ENCODE measurements at places on chromosomes 5 and 9.

DNA sequence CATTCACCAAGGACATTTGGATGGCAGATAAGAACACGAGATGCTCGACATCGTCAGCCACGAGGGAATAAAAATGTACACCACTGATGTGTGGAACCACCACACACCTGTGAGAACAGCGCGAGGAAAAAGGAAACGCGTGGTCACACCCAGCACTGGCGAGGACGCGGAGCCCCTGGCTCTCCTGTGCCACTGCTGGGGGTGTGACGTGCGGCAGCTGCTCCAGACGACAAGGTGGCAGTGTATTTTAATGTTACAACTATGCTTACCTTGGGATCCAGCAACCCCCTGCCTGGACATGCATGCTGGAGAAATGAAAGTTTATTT is 13.6 kb upstream of the CEP72 start:
- DNase-seq: no peak

DNA sequence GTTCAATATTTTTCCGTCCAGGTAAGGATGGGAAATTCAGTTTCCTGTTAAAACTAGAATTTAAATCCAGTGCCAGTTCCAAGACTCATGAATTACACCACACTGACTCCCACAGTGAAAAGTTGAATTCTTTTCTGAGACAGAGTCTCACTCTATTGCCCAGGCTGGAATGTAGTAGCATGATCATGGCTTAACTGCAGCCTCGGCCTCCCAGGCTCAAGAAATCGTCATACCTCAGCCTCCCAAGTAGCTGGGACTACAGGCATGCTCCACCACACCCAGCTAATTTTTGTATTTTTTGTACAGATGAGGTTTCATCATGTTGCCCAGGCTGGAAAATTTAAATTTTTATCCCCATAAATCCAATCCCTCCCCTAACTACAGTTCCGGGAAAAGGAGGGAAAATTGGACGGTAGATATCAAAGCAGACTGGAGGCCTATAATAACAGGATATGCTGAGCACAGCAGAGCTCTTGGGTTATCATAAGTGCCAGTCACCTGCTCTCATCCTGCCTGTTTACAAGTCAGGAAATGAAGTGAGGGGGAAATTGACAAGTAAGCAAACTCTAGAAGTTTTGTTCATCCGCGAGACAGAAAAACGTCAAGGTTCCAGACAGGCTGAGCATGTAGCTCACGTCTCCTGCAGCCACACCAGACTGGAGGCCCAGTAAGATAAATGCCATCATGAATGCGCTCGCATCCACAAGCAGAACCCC is 105.7 kb downstream of the UGCG start:
- peak; percentile 4 for DNase-seq

DNA sequence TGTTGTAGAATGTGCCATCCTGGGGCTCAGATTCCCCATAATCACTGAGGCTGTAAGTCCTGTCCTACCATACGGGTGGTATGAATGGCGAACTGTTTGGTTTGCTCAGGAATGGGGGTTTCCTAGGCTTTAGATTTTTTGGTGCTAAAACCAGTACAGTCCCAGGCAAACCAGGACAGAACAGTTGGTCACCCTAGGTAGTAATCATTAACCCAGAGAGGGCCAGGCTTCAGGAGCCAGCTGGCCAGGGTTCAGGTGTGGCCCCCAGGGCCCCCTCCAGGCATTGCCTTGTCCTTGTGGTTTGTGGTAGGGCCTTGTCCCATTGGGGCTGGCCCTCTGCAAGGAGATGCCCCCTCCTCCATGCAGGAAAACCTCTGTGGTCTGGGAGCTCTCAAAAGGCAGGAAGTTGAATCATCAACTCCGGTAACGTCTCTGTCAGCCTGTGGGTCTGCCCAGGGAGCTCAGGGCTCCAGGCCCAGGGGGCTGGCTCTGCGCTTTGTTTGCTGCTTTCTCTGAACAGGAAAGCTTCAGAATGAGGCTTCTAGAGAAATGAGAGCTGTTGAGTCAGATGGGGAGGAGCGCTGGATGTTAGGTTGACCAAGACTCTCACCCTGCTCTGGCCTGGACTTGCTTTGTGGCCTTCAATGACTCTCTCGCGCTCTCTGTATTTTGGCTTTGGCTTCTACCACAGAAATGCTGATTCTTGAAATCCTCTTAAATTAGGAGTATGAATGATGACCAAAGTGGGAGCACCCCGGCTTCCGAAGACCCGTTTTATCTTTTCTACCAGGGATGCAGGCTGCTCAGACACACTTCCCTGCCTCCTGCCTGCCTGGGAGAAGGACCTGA is 22.2 kb upstream of the JADE2 start:
- DNase-seq: peak; percentile 63

DNA sequence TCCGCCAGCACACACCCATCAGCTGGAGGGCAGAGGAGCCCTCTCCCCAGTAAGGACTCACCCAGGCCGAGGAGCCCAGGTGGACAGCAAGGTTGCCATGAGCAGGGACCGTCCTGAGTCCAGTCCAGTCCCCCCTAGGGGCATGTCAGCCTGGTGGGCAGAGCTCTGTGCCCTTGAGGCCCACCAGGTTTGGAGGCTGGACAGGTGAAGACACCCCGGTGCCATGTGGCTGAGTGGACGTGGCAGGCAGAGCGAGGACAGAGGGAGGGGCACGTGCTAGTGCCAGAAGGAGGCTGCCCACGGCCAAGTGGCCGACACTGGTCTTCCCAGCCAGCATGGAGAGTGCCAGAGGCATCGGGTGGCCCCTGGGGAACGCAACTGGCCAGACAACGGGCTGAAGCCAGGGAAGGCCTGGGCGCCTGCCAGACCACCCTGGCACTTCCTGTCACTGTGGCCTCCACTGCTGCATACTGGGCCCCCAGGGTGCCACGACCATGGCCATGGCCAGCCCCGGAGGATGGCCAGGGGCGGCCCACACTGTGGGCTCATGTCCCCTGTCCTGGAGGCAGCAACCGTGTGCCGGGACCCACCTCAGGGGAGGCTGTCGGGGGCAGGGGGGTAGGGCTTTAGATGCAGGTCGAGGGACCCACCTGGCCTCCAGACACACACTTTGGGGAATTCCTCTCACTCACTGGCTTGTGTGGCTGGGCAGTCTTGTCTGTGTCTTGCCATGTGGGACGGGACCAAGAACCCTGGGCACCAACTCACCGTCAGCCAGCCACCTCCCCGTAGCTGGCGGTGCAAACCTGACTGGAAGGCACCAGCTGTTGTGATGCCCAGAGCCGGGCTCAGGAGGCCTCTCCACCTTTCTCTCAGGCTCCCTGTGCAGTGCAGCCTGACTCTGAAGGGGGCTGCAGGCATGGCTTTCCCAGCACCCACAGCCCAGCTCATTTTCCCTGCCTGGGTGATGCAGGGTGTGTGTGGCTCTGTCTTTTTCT is 42.3 kb upstream of the LPCAT1 start:
- DNase-seq: no peak

- peak; percentile 30 for DNase-seq
Measured at GRCh38 chr5:132065351-132065937, 5.0 kb downstream of the IL3 start.

GRCh38 chr5:119176785-119177184 is 105.9 kb downstream of the DMXL1 start:
- DNase-seq: no peak

DNA sequence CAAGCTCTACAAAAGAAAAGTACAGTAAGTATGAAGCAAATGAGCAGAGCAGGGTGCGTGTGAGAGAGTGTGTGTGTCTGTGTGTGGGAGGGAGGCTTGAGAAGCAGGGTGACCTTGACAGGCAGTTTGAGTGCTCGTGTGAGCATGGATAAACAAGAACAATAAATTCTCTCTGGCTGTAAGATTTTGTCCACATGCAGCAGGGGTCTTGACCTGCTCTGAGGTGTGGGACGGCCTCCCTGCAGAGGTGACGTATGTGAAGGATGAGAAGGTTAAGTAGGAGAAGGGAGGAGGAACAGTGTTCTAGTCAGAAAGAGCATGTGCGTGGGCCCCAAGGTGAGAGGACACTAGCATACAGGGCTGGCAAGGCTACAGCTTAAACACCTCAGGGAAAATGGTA is 49.0 kb downstream of the SPTLC1 start:
- DNase-seq: no peak

GRCh38 chr5:80703747-80704146 is 49.0 kb upstream of the DHFR start:
- no peak for DNase-seq

DNA sequence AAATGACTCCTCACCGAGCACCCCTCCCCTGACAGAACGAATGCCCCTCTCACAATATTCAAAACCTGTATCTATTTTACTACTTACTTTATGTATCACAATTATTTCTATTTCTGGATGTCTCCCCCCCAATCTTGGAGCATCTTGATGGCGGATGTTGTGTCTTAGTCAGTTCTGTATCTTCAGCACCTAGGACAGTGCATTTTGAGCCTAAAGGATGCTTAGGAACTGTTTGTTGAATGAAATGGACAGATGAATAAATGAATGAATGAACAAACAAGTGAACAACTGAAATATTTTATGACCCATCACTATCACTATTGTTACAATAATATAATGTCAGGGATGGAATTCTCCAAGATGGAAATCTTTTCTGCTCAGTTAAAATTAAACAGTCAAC is 295.7 kb downstream of the DNAH5 start:
- DNase-seq: no peak

DNA sequence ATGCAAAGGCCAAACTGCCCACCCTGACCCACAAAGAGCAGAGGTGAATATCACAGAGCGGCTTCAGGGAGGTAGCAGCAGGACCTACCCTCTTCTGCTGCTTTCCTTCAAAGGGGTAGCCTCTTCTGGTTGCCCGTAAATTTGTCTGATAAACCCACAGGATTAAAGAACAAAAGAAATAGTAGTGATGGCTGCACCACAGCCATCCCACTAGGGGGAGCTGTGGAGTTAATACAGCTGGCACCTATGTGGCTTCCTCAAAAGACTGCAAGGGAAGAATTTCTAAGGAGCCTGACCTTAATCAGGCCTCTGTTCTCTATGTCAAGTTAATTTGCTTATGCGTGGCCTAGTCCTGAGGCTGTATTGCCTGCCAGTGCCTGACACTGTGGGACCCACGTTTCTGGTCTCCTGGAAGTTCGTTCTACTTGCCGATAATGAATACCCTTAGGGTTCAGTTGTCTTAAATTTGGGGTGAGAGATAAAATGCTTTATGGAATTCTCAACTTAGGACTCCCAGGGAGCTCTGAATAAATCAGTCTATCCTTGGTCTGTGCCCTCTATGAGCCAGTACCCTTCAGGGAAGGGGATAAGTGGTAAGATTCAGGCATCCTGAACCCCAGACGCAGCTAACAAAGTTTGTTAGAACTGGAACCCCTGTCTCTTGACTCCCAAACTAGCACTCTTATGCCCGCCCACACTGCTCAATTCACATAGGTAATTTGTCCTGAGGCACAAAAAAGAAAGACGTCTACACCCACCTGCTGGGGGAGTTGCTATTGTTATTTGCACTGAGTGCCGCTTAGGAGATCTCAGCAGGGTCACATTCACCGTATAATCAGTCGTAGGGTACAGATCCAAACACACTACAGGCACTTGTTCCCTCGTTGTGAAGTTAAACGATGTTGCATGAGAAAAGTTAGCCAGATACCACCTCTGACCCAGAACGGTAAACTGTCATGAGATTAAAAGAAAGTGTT is 77.1 kb downstream of the SUSD1 start:
- DNase-seq: peak; percentile 39

GRCh38 chr9:137977571-137978261 is 100.1 kb downstream of the CACNA1B start:
- no peak for DNase-seq

DNA sequence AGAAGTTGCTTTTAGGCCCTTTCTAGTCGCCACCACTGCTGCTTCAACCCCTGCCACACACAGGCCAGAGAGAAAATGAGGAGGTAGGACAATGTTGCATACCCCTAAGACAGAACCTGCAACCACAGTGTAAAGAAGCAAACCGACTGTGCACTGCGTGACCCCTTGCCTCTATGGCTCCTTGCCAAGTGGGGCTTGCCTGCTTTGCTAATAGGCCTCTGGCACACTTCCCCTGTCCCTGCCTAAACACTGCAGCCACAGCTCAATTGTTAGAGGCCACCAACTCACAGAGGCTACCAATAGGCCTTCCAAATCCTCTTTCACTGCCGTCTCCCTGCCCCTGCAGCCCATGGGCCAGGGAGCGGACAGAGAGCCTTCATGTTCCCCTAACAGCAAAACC is 280.1 kb downstream of the CDH10 start:
- DNase-seq: no peak

- no peak for DNase-seq
Measured at GRCh38 chr9:69131682-69132081, 42.4 kb upstream of the TJP2 start.

DNA sequence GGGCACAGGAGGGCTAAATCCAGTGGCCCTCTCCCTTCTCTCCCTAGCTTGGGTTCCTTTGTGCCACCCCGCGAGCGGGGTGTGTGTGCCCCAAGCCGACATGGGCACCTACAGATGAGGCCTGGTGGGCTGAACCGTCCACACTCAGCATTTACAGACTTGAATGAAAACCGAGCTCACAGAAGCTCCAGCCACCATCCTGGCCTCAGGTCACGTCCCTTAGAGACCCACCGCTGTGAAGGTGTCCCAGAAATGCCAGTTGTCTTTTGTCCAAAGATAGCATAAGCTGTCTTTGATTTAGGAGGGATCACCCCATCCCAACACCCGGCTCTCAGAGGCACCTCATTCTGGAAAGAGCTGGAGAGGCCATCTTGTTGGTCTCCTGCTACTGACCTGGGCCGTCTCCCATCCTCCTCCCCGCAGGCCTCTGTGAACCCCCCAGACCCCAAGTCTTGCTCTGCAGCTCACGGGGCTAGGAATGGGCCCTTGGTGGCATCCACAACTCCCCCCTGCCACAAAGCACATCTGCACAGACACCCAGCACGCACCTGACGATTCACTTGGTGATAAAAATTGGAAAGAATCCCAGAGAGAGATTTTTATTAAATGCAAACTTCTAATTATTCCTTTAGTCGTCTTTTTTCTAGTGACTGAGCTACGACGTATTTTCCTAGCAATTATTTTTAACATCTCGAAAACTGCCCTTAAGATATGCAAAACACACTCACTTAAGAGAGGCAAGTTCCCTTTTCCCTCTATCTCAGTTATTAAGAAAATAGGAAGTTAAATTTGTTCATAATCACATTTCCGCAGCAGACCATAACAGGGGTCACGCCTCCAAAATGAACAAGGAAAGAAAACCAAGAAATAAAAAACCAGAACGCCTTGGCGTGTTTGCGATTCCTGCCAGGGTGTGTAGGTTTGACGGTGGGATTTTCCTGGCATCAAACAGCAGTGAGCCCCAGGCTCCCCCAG is 80.5 kb upstream of the LMX1B start:
- no peak for DNase-seq

DNA sequence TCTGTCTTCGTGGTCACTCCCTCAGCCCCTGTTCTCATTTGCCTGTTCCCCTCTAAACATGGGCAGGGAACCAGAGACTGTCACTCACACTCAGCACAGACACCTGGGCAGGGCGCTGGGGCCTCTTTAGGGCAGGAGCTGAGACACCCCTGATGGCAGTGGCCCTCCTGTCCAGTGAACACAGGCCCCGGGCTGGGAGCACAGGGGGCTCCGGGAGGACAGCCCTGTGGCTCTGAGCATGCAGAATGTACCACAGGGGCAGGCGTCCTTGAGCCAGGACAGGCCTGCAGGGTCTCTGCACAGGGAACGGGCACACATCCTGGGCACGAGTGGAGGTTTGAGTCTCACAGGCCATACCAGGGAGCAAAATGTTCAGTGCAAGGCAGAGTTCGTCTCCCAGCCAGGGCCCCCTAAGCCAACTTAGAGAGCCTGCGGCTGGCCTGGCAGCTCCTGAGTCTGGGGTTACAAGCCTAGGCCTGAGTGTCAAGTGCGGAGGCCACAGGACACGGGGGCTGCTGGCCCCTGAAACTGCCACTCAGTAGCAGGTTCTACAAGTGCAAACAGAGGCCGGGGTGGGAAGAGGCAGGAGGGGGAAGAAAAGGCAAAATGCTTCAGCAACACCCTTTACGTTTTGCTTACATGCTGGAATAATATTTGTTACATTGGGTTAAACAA is 55.9 kb upstream of the NKD2 start:
- no peak for DNase-seq

GRCh38 chr5:68385936-68386335 is 170.4 kb downstream of the PIK3R1 start:
- no peak for DNase-seq

Data from activated effector memory CD4-positive, alpha-beta T cell treated with Interleukin-2 at 50 U/mL for 16 hours (primary cell).